Activated T-helper 1 cell treated with anti-CD3 and anti-CD28 coated beads, Interleukin-12 subunit alpha, Interleukin-12 subunit beta, Interleukin-2, Interleukin-4 antibody, amounts not matched to agents 30 ng/mL and 10 ng/mL and 1 ng/mL, durations not matched to agents 14 hours and 24 hours and 36 hours (primary cell): ENCODE measurements at places on chromosomes 3 and 15.
A peak's percentile ranks its signal among the peaks of the same experiment; 100 is the strongest.

- no peak for DNase-seq
These were observed 173.0 kb upstream of the FRMD4B start for GRCh38 chr3:69558912-69559311.

- no peak for DNase-seq
These were observed 16.5 kb downstream of the BCHE start for GRCh38 chr3:165820671-165821123.

- no peak for DNase-seq
These were observed 4.0 kb downstream of the OR5H14 start for GRCh38 chr3:98151241-98151640.

DNA sequence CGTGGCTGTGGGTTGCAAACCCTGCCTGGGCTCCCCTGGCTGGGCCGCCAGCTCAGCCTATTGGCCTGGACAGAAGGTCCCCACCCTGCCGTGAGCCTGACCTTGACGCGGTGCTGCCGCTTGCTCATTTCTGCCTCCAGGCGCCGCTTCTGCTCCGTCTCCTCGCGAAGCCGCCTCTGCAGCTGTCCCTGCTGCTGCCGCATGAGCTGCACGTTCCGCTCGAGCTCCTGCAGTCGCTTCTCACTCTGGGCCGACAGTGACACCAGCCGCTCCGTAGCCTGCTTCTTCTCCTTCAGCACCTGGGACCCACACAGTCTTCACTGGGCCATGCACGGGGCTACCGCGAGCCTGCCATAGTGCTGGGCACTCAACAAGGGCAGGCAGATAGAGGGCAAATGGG, 21.7 kb downstream of the KIF7 start:
- no peak for DNase-seq

- DNase-seq, result no peak
These were observed 12.9 kb downstream of the PPM1L start for GRCh38 chr3:160768918-160769317.

DNA sequence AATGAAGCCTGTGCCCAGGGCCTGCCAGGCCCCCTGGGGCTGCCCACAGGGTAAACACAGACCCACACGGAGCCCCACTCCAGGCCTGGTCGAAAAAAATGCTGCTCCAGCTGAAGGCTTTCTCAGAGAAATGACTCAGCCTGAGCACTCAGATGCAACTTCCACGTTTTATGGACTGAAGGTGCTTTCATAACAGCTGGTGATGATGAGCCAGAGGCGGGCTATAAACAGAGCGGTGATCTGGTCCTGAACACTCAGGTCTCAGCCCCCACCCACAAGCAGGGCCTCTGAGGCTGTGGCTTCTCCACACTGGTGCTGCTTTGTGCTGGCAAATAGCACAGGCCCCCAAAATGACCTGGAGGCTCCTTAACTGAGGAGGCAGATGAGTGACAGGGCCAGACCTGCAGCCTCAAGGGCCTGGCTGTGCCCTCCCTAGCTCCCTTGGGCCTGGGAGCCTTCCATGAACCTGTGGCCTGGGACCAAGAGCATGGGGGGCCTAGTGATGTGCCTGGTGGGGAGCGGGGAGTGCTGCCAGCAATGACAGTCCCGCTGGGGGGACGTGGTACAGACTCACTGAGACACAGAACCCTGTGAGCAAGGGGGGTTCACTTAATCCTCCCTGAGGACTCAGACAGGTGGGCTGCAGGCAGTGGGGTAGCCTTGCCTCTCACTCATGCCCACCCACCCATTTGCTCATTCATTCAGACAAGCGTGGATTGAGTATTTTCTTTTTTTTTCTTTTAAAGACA, 23.0 kb upstream of the FURIN start:
- DNase-seq, result peak; percentile 68
